Kidney glomerular epithelial cell (primary cell): ENCODE measurements at places on chromosomes 3 and 15.
A peak's percentile ranks its signal among the peaks of the same experiment; 100 is the strongest.

GRCh38 chr3:148681080-148681479 lies 16.6 kb upstream of the AGTR1 start:
- DNase-seq, result no peak

DNA sequence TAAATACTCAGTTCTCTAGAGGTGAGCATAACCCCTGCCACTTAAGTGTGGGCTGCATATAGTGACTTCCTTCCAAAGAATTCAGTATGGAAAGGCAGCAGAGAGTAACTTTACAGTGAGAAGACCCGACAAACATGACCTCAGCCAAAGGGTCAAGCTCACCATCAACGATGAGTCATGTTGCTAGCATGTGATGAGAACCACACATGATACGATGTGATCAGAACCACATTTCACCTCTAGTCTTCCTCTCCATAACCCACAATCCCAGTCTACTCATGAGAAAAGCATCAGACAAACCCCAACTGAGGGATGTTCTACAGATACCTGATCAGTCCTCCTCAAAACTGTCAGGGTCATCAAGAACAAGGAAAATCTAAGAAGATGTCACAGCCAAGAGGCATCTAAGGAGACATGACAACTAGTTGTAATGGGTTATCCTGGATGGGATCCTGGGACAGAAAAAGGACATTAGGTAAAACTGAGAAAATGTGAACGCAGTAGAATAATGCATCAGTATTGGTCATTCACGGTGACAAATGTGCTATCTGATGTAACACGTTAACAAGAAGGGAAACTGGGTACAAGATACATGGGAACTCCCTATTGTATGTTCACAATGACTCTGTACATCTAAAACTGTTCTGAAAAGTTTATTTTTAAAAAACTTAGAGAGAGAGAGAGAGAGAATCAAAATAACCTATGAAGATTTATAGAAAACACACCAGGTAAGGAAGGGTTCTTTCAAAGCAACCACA lies 28.3 kb downstream of the SEC61A1 start:
- peak; percentile 76 for DNase-seq

DNA sequence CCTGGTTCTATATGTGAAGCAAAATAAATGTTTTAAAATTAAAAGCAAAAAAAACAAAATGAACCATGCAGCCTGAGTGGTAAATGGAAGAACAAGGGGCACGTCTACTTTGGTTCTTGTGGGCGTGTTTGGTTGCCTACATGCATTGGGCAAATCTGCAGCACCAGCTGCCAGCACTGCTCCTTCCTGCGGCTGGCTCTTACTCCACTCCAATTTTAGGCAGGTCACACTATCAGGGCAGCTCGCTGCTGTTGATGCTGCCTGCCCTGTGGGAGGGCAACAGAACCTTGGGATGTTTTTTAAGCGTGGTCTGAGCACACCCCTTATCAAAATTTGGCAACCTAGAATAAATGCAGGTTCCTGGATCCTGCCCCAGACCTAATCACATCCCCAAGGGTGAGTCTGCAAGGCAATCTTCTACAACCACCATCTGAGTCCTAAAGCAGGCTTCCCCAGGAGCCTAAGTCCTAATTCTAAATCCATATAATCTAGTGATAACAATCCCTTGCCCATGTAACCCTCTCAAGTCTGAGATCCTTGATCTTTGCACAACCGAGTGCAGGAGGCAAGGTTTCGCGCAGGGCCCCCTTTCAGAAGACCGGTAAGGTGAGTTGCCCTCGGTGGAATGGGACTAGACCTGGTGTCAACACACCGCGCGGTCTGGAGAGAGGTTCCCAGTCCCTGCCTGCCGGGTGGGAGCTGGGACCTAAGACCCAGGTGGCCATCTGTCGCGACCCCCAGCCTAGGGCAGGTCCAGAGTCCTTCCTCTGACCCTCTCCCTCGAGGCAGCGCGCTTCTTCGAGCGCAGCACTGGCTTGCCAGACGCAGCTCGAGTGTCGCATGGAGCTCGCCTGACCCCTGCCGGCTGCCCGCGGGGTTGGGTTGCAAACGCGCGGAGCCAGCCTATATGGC lies 15.9 kb downstream of the IVD start:
- DNase-seq, result peak; percentile 65

DNA sequence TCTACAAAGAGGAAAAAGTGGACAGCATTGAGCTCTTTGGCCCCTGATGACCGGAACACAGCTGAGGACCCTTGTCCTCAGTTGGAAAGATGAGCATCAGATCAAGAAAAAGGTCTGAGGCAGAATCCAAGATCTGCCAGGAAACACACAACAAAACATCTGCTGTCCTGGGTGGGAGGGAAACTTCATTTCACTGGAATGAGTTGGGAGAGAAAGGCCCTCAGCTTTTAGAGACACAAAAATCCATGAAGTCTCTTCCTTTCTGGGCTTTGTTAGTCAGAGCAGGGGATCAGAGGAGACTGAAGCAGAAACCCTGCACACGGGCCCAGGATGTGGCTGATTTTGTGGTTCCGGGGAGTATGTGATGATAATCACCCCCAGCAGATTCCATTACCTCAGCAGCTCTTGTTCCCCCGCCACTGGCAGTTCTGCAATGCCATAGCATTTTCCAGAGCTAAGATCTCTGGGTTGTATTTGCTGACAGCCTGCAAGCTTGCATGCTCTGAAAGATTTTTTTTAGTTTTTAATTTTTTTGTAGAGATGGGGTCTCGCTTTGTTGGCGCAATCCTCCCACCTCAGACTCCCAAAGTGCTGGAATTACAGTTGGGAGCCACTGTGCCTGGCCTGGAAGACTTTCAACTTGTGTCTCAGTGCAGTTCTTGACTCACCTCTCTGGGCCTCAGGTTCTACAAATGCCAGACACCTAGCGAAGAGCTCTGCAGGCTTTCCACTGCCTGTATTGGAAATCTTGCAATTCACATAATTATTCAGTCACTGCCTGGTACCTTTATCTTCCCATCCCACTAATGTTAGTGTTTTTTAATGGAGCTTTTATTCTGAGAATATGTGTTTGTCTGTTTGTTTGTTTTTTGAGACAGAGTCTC lies 5.8 kb upstream of the TATDN2 start:
- peak; percentile 62 for DNase-seq

DNA sequence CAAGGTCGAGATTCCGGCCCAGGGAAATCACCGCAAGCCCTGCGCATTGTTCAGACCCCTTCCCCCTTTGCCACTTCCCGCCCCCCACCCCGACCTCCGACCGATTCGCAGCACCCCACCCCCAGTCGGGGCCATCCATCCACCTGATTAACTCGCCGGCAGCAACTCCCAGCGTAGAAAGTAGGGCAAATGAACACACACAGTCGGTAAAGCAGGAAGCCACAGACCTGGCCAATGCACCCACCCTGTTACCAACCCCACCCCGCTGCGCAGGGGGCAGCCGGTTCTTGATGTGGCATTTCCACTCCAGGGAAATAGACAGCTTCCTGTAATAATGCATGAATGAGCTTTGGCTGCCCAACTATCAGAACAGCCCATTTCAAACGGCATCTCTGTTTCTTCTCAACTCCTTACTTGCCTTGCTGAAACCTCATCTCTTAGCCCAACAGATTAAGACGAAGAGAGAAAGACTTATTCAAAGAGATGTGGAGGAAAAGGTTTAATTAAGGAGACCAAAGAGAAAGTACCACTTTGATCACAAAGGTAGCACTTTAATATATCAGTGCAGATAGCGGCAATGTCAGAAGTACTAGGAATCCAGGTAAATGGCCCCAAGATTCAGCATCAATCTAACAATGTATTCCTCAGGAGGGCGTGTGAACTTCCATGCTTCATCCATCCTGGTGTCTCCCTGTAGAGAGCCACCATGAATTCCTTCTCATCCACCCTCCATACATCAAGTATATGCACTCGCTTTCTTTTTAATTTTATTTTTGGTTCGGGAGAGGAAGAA lies 1.9 kb downstream of the TNIK start:
- DNase-seq, result no peak

GRCh38 chr3:53150247-53151085 lies 10.5 kb upstream of the PRKCD start:
- DNase-seq, result no peak

DNA sequence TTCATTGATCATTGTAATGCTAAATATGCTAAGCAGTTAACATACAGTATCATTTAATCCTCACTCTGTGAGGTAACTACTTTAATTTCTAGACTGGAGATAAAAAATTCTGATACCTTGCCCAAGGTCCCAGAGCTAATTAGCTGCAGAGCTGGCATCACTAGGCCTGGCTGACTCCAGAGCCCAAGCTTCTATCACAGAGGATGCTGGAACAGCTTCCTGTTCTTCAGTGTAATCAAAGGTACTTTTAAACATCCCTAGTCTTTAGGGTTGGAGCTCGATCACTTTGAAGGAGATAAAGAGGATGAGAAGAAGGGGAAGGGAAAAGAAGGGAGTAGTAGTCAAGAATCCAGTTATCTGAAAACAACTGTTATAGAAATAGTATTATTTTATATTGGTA lies 37.1 kb upstream of the BOC start:
- no peak for DNase-seq

DNA sequence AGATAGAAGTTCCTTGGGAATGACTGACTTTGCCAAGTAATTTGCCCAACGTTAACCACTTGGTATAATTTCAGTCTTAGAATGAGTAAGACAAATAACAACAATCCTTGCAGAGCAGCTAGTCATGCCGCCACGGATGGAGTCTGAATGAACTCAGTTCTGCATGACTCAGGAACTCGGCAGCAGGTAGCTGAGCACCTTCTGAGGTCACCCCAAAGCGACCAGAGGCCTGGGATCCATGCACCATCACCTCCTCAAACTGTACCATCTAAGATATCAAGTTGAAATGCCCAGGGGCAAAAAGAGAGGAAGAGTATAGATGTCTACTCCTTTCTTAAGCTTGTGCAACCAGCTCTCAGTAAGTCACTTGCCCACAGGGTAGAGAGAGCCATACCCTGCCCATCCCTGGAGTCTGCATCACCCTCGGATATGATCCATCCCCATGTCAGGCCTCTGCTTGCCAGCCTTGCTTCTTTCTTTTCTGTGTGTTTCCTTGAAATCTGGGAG lies 8.5 kb upstream of the CDCP1 start:
- DNase-seq, result peak; percentile 83

- DNase-seq, result peak; percentile 25
Measured at GRCh38 chr3:47661121-47661752, 82.6 kb upstream of the CSPG5 start.

DNA sequence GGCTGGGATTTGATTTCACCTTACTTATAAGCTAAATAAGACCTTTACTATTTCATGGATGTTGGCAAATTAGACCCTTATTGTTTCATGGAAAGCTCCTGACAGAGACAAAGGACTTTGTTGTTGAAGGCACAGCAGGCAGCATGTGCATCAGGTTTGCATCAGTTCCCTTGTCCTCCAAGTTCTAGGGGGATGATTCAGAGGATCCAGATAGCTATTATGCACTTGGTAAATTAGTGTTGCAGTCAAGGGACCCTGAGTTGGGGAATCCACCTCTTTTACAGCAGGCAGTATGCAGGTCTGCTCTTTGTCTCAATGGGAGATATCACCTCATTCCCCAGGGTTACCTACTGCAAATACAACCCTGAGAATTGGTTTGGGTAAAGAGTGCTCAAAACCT lies 131.4 kb upstream of the IGSF10 start:
- DNase-seq, result no peak

GRCh38 chr3:64648927-64649906 lies 38.6 kb downstream of the ADAMTS9 start:
- no peak for DNase-seq
